ENCODE measurements at places on chromosomes 2 and 18.

DNA sequence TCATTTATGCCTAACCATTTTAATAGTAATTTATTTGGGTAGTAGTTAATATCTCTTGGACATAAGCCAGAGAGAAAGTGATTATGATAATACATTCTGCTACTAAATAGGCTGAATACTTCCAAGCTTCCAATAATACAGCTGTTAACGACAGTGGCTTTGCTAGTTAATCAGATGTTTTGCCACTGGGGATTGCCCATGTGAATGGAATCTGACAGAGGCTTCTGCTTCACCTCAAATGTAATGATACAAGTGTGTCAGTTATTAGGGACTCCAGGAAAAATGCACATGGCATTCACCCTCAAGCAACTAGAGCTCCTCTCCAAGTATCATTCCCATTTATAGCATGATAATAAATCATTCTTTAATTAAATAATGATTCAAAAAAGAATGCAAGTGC is 185.0 kb upstream of the TMEFF2 start:
- DNase-seq, result no peak

- no peak for DNase-seq
These were observed 96.7 kb upstream of the SLC14A2 start for GRCh38 chr18:45518311-45519155.

GRCh38 chr18:55845221-55845620 is 257.2 kb upstream of the TCF4 start:
- no peak for DNase-seq

- no peak for DNase-seq
These were observed 132.9 kb upstream of the RND3 start for GRCh38 chr2:150620416-150620815.

GRCh38 chr2:218081695-218082094 is 12.6 kb downstream of the RUFY4 start:
- no peak for DNase-seq

DNA sequence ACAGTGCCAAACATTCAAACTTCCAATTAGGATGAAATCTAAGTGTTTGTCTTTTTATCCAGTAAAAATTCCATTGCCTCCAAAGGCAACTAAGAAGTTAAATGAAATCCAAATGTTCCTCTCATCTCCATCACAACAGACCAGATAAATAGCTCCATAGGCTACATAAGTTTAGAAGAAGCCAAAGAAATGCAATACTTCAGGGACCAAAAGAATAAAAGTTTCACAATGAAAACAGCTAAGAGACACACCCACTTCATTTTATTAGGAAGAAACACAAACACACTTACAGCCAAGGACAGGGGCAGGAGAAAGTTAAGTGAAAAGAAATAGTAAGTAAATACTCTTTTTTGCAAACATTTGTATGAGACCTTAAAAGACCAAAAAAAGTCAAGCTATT is 88.5 kb upstream of the CCDC150 start:
- no peak for DNase-seq

DNA sequence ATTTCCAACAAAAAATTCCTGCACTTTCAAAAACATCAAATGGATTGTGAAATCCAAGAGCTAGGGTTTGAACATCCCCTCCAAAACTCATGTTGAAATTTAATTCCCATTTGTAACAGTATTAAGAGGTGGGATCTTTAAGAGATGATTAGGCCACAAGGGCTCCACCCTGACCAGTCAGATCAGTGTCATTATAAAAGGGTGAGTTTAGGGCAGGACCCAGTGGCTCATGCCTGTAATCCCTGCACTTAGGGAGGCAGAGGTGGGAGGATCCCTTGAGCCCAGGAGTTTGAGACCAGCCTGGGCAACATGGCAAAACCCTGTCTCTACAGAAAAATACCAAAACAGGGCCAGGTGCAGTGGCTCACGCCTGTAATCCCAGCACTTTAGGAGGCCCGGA is 8.9 kb downstream of the GTF3C2 start:
- DNase-seq, result no peak

GRCh38 chr2:18373081-18373480 is 187.4 kb downstream of the RDH14 start:
- no peak for DNase-seq

DNA sequence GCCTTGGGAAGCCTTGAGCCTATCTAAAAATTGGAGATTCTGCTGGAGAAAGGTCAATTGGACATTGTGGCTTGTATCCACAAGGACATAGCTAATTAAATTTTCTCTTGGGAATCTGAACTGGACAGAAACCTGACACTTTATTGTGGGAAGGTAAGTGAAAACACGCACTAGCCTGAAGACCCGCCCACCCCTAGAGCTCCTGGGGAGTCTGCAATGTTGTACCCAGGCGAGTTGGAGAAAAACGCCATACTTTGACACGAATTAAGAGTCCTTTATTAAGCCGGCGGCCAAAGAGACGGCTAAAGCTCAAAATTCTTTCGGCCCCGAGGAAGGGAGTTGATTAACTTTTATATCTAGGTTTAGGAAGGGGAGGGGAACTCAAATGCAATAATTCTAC is 1.2 kb upstream of the ZNF892 start:
- no peak for DNase-seq

Measured in activated effector memory CD4-positive, alpha-beta T cell treated with anti-CD3 and anti-CD28 coated beads, Interleukin-2, amount 50 U/mL, for 16 hours (primary cell).